ENCODE measurements at places on chromosomes 6 and 20. TPM values are rescaled to one million over a fixed set of nuclear protein-coding genes. Genes with fewer than 3 reads are reported as not detected.

The CTCFL gene
- total RNA-seq: not detected

The RPS10 gene
- total RNA-seq: 1,066 TPM

The SLX4IP gene
- total RNA-seq: 6.2 TPM

DNA sequence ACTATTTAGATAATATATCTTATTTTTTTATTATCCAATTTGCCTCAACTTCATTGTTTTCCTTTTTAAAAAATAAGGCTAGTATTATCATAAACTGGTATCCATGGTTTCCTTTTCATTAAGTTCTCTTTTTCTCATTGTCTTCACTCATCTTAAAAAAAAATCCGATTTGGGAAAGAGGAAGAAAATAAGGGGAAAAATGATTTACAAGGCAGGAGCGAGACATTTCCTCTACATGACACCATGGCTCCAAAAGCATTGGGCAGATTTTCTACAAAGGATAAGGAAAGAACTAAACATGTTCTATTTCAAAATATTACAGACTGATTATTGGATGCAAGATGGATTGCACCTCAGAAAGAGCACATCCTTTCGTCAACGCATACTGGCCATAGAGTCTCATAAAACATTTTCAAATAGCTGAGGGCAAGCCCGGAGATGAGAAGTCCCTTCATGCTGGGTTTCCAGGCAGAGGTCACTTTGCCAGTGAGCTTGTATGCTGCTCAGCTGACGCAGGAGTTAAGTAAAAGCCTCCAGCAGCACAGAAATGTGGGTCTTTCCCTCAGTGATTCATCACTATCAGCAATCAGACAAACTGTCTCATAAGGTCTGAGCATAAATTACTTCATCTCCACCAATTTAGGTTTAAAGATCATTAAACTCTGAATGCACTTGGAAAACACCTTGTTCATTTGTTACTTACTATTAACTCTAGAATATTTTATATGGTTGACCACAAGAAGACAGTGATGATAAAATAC, 129.0 kb upstream of the TNFAIP3 start:
- DNase-seq: no peak

DNA sequence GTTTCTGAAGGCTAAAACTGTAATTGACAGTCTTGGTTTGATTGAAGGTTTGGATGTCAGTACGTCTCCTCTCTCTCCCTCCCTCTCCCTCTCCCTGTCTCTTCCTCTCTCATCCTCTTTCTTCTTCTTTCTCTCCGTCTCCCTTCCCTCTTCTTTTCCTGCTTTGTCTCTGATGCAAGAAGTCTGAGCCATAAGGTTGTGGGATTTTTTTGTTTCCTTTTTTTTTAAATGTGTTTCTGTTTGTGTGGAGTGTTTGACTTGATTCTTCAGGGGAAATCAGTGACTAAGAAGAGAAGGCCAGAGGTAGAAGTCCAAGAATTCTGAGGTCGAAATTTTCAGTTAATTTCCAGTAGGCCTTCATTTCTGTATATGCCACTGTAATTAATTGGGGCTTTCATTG, 111.9 kb downstream of the FOXO3 start:
- DNase-seq: no peak

DNA sequence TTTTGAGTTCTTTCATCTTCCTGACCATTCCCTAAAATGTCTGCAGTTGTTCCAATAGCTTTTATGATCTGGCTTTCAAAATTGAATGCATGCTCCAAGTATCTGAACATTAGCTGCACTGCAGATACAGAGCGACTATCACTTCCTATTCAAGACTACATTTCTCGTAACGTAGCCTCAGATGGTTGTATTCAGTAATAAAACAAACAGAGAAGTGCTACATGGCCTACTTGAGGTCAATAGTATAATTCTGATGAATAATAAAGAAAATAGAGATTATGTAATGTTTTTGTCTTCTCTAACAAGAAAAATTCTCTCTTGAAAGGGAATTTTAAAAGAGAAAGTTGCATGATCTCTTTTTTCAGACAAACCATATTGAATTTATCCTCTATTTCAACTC, 333.9 kb upstream of the IRAK1BP1 start:
- no peak for DNase-seq

GRCh38 chr6:91743756-91744155, 1156.9 kb upstream of the MAP3K7 start:
- DNase-seq: no peak

DNA sequence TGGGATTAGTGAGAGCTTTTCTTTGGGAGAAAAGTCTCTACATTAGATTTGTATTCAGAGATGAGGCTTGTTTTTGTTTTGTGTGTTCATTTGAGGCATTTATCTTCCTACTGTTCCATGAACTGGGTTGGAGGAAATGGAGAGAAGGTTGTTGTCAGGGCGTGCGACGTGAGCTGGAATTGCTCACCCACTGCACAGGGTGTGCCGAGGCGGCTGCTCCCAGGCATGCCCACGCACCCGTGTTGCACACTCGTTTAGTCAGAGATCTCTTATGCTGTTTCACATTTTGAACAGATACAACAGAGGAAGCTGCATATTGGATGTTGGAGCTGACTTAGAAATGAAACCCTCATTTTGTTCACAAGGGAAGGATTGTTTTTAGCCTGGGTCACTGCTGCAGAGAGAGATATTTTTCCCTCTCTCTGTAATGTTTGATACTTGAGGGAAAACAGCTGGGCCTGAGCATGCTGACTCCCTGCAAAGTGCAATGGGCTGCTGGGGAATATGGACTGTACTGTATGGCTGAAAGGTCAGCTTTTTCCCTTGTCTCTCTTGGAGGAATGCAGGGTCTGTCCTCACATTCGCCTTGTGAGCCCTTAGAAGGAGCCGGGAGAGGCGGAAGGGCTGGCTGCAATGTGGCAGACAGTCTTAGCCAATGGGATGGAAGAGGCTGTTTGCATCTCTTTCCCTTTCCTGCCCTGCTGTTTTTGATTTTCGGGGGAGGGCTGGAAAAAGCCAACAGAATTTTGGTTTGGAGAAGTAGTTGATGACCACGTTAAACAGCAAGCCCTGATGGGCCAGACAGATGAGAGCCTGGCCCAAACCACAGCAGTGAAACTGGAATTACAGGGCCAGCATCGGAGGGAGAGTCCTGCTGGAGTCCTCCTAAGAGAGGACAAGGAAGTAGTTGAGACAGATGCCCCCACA, 170.8 kb downstream of the SASH1 start:
- peak; percentile 97 for DNase-seq

DNA sequence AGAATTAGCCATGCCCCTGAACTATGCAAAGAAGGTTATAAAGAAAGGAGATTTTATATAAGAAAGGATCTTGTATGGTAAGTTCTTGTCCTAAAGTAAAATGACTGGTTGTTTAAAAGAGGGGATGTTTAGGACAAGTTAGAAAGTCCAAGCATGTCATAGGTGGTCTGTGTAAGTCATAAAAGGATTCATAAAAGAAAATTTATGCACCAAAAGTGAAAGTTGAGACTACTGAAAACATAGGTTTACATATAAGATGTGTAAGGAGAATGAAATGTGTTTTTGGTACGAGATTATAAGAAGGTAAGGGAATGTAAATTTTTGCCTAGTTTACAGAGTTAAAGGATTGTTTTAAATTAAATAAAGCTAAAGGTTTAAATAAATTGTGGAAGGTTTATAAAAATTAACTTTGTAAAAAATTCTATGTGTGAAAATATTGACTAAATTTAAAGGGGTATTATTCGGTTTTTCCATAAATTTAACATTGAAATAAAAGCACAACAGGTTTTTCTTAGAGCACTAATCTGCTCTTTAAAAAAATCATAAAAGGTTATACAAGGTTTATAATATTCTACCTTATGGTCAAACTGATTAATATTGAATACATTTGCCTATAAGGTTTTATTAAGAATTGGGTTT, 93.6 kb upstream of the UST start:
- DNase-seq: no peak

- no peak for DNase-seq
Observed at GRCh38 chr6:12112540-12113189, 100.6 kb downstream of the HIVEP1 start.

- peak; percentile 81 for DNase-seq
Observed at GRCh38 chr20:44582311-44583025, at the start of gene PKIG. Gene PKIG, plus strand, starts transcription at chr20:44582579. Its CDS starts 31,978 bp downstream, at chr20:44614557.

DNA sequence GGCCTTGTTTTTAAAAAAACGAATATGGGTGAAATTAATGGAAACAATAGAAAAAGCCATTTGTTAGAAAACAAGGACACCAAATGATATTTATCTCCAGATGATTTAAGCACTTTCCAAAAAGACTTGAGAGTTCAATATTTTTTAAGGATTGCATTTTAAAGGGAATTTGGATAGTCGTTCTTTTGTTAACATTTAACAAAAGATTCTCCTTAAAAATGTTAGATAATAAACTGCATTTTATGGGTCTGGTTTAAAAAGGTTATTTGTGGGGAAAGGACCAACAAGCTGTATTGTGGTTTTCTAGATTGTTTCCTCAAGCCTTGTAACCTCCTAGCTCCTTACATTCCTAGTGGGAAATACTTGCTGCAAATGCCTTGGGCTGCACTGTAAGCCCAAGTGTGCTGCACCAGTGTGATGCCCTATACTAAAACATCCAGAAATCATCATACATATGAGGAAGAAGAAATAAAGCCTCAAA, 1.5 kb upstream of the PHIP start:
- DNase-seq: peak; percentile 68

DNA sequence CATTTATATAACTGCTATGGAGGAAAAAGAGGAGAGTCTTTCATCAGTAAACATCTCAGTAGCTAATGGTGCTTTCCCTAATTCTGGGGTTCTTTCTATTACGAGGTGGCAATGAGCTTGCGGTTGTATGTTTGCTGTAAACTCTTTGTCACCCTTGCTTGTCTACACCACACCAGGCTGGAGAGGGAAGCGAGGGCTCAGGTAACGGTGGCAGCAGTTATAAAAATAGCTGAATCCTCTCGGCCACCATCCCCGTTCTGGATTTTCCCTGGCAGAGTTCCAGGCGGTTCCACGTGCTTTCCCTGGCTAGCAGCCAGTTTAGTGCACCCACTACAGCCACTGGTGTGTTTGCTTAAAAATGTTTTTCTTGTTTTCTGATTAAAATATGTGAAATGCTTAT, 39.0 kb downstream of the MAS1 start:
- peak; percentile 50 for DNase-seq

GRCh38 chr6:149423964-149424440, 23.9 kb downstream of the SUMO4 start:
- no peak for DNase-seq

GRCh38 chr20:55264703-55265239, 740.5 kb downstream of the CBLN4 start:
- no peak for DNase-seq

DNA sequence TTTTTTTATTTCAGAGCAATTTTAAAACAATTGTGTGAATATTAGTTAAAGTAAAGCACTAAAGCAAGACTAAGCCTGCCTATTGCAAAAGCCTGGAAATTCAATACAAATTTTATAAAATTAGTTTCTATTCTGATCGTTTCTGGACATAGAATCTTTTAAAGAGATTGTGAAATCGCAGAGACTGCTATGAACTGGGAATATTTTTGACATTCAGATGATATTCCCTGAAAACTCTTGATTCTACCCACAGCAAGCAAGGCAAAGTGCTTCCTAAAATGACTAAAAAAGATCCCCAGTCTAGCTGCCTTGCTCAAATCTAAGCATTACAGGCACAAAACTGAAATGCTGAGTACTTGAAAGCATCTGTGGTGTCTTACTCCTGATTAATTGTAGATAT, 187.6 kb upstream of the CEP162 start:
- DNase-seq: no peak
